ENCODE measurements at places on chromosomes 6 and 20. TPM values are rescaled to one million over a fixed set of nuclear protein-coding genes. Genes with fewer than 3 reads are reported as not detected.

The RIPPLY2 gene
- not detected for polyA plus RNA-seq

The FAM8A1 gene
- 8.3 TPM for polyA plus RNA-seq

The CCN2 gene
- not detected for polyA plus RNA-seq

GRCh38 chr6:83792846-83793245, 60.3 kb upstream of the RIPPLY2 start:
- DNase-seq: no peak

DNA sequence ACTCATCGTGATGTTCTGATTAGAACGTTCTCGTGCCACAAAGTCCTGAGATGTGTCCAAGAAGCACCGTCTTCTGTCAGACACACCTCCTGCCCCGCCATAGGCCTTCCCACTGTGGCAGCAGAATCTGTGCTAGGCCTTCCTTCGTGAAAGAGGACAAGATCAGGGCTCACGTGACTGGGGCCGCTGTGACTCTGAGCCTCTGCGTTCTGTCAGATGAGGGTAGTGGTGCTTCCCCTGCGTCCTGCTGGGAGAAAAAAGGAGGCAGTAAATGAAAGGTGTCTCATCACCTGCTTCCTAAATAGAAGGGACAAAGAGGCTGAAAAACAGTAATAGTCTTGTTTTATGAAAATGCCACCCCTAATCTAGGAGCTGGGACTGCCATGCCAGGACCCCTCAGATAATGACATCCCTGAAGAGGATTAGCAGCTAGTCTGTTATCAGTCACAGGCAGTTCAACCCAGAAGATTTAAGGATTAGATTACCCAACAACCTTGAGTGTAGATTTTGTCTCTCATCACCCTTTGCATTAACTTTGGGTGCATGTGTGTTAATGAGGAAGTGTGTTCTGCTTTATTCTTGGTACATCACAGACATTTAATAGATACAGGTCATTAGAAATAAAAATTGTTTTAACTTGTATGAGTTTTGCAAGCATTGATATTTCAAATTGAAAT, 4.1 kb downstream of the DNAJC5 start:
- DNase-seq: no peak

- DNase-seq: no peak
These were observed 98.2 kb upstream of the DTNBP1 start for GRCh38 chr6:15761045-15761502.

GRCh38 chr6:42389736-42390135, 62.0 kb downstream of the TRERF1 start:
- no peak for DNase-seq

The SYCP2 gene
- polyA plus RNA-seq: 2.3 TPM

The RIPOR3 gene
- polyA plus RNA-seq: 1.8 TPM

- no peak for DNase-seq
These were observed 131.6 kb downstream of the OGFRL1 start for GRCh38 chr6:71420095-71420692.

GRCh38 chr6:14275493-14275851, 157.9 kb downstream of the CD83 start:
- no peak for DNase-seq

The TREM1 gene
- not detected for polyA plus RNA-seq

Measured in CD8-positive, alpha-beta memory T cell (primary cell).